Dermis lymphatic vessel endothelial cell (primary cell): ENCODE measurements at places on chromosomes 7 and 10. TPM values are rescaled to one million over a fixed set of nuclear protein-coding genes. Genes with fewer than 3 reads are reported as not detected.

Gene PDE6C
- not detected in 2 replicates for total RNA-seq

Gene RADIL
- 5.1 and 5.5 TPM in 2 replicates for total RNA-seq

Gene CALML3
- total RNA-seq: not detected in 2 replicates

Gene SHH
- total RNA-seq: under 0.01 and 0.09 TPM in 2 replicates

Gene CYP3A4
- total RNA-seq: not detected in 2 replicates

Gene FANK1
- 0.22 and 1.1 TPM in 2 replicates for total RNA-seq

Gene SEMA3C
- 0.09 and 2.2 TPM in 2 replicates for total RNA-seq

Gene PPIA
- 1,965 and 2,427 TPM in 2 replicates for total RNA-seq

Gene CYP26C1
- 1.4 TPM in 2 replicates for total RNA-seq

Gene ACTL6B
- not detected in 2 replicates for total RNA-seq

Gene TLX1
- total RNA-seq: not detected in 2 replicates
